ENCODE measurements at places on chromosomes 5 and 9. TPM values are rescaled to one million over a fixed set of nuclear protein-coding genes. Genes with fewer than 3 reads are reported as not detected.

DNA sequence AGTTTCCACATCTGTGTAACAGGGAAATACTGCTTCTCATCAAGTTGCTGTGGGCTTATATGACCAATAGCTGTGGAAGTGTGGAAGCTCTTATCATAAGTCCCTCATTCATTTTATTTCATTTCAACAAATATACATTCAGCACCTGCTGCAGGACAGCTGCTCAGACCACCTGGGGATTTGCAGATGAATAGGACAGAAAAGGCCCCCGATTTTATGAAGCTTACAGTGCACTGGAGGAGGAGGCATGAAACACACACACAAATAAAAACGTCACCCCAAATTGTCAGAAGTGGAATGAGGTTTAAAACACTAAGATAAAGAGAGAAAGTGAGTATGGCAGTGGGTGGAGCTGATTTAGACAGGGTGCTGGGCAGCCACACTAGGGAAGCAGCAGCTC is 107.2 kb downstream of the DRD1 start:
- ATAC-seq, result no peak

GRCh38 chr9:76531231-76531780 is 72.3 kb downstream of the GCNT1 start:
- ATAC-seq, result no peak

- no peak for ATAC-seq
Measured at GRCh38 chr9:135504262-135505243, 4.1 kb downstream of the MRPS2 start.

GRCh38 chr5:115335301-115335700 is 38.8 kb upstream of the CCDC112 start:
- no peak for ATAC-seq

GRCh38 chr9:113566712-113567071 is 103.2 kb downstream of the RGS3 start:
- ATAC-seq, result no peak

Gene LCN6
- 16.2 TPM for total RNA-seq

Gene STK32A
- 3.7 TPM for total RNA-seq

Gene SPATA31D4
- total RNA-seq, result not detected

Gene DBH
- total RNA-seq, result not detected

Gene IFNA21
- total RNA-seq, result not detected

Gene FOXE1
- 0.79 TPM for total RNA-seq

All from gastroesophageal sphincter (tissue), 4 donors.